OCI-LY7 (cell line): ENCODE measurements at places on chromosomes 5 and 9.

GRCh38 chr5:179287631-179288030 lies 57.6 kb downstream of the ADAMTS2 start:
- no peak for DNase-seq

- DNase-seq, result no peak
These were observed 1.8 kb downstream of the DND1 start for GRCh38 chr5:140671472-140672125.

GRCh38 chr9:79535534-79535933 lies 36.2 kb upstream of the TLE4 start:
- DNase-seq, result no peak

DNA sequence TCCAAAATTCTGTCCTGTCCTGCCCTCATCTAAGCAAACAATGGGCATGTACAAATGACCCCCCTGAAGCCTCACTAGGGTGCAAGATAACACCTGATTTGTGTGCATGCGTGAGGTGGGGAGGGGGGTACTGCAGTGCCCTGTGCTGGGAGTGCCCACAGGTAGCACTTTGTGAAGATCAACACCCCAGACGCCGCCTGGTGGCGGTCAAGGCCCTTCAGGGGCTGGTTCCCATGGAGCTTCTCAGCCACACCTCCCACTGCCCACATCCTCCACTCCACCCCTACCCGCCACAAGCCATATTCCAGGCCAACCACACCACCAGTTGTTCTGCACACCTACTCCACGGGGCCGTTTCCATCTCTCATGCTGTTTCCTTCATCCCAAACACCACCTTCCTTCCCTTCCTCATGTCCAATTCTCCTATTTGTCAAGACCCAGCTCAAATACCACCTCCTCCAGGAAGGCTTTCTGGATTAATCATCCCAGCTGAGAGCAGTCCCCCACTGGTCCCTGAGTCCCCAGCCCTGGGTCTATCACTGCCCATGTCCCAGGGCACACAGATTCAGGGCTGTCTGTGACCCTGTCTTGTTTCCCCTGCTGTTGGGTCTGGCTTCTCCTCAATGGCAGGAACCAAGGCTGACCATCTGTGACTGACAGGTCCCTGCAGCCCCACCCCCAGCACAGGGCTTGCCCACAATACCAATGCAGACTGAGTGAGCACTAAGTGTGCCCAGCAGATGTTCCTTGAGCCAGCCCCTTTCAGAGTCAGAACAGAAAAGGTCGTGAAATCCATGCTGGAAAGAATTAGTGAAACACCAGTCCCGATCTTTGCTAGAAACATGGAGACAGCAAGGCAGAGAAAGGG lies 178.4 kb downstream of the PAX5 start:
- DNase-seq, result peak; percentile 71
